ENCODE measurements at places on chromosomes 7 and 10.

DNA sequence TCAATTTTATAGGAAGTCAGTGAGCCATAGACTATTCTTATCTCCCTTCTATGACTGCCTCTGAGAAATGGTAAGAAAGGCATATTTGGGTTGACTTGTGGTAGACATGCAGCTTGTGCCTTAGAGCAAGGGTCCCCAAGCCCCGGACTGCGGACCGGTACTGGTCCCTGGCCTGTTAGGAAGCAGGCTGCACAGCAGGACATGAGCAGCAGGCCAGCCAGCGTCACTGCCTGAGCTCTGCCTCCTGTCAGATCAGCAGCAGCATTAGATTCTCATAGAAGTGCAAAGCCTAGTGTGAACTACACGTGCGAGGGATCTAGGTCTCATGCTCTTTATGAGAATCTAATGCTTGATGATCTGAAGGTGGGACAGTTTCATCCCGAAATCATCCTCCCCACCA, 180.6 kb downstream of the SND1 start:
- DNase-seq, result no peak

GRCh38 chr7:141619745-141620144, 68.5 kb downstream of the AGK start:
- DNase-seq, result no peak

DNA sequence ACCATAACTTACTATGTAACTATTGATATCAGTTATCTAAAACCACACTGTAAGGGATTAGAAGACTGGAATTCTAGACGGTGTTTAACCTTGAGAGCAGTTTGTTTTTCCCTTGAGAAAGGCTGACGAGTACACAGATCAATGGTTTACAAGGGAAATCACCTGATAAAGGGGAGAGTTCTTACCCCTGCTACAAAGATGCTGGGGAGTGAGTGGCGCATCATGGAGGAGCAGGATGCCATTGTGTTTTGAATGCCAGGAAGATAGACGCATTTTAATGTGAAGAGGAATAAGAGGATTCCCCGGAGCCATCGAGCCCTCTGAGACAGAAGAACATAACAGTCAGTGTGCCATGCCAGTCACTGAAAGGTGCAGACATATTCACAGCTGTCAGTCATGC, 145.2 kb downstream of the PKD1L1 start:
- DNase-seq, result no peak

DNA sequence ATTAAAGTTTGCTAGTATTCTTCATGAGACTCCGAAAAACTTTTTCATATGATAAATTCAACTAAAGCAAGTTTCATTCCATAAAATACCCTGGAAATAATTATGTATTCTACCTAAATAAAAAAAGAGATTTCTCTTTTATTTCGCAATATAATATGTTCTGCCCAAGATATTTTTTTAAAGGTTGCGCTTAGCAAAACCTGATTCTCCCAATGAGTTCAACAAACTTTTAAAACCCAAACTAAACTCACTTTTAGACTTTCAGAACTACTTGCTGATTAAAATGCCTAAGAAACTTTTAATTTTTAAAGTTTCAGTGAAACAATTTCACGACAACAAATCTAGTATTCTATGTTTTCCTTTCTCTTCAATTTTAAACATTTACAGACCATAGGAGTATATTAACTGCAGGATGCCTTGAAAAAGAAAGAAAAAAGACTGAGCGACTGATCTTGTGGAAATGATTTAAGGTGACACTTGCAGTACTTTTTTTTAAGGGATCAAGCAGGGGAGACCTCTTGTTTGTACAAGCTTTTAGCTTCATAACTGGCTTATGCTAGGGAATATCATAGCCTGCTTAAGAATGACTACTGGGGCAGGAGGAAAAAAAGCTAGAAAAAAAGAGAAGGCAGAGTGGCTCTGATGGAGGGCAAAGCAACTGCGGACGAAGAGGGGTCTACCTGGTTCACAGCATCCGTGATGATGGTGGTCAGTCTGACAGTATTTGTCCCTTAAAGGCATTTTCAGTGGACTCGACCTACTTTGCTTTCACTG, 1.5 kb downstream of the ZNF800 start:
- DNase-seq, result no peak

- DNase-seq, result no peak
These were observed 74.0 kb downstream of the GATA3 start for GRCh38 chr10:8128511-8128910.

DNA sequence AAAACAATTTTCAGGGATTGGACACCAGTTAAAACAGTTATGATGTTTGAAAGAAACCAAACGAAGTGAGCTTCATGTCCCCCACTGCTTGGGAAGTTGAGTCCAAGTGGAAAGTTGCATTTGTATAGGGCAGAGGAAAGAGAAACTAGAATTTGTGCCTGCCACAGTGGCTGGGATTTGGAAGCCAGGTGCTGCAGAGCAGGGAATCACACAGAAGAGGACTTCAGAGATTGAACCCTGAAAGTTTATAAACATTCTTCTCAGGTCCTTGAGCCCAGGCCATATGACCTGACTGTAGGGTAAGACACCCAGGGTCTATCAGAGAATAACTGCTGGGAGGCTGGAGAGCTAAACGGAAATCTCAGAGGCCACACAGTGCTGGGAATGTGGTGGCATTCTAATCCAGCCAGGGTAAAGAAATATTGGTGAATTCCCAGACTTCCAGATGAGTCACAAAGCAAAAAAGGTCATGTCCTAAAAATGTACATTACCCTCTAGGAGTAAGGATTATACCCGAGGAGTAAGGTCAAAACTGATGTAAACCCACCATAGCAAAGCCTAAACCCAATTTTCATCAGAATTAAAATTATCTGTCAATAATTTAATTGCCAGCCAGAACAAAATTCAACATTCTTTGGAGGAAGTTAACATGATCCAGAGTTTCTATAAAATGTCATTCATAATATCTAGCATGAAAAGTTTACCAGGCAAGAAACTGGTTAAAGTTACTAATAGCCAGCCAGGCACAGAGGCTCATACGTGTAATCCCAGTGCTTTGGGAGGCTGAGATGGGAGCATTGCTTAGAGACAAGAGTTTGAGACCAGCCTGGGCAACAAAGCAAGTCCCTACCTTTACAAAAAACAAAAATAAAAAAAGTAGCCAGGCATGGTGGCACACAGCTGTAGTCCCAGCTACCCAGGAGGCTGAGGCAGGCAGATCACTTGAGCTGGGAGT, 31.2 kb downstream of the TOMM7 start:
- DNase-seq, result no peak

GRCh38 chr10:112844681-112845544, 105.1 kb upstream of the TCF7L2 start:
- DNase-seq, result no peak

- DNase-seq, result no peak
These were observed 11.4 kb upstream of the ZKSCAN1 start for GRCh38 chr7:100003711-100004661.

- DNase-seq, result no peak
These were observed 1133.7 kb downstream of the GATA3 start for GRCh38 chr10:9188022-9188810.

DNA sequence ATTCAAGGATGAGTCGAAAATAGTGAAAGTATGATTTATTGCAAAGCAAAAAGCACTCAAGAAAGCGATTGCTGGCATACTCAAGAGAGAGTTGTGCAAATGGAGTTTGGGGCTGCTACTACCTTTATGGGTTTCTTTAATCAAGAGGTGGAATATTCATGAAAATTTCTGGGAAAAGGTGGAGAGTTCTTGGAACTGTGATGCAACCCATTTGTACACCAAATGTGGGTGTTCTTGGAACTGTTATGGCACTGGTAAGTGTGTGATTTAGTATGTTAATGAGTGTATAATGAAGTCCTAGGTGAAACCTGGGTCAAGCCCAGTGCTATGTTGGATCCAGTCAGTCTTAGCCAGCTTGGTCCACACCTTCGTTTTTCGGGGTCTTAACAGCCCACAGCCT, 3.4 kb upstream of the VOPP1 start:
- DNase-seq, result no peak

DNA sequence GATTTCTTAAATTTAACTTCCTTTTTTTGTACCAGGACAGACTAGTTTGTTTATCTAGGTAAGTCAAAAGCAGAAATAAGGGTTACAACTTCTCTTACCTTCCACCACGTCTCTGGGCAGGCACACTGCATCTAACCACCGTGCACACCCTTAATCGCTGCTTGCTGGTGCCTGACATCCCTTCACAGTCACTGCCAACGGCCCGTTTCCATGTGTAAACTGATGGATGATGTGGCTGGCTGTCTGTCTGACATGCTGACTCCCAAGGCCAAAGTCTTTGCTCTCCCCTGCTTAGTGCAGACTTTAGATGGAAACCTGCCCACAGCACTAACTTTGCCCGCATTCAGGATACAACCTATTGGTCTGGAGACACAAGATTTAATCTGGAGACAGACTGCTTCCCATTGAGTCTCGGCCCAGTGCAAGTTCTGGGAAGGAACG, 1.1 kb downstream of the TMEM273 start:
- DNase-seq, result peak; percentile 33

DNA sequence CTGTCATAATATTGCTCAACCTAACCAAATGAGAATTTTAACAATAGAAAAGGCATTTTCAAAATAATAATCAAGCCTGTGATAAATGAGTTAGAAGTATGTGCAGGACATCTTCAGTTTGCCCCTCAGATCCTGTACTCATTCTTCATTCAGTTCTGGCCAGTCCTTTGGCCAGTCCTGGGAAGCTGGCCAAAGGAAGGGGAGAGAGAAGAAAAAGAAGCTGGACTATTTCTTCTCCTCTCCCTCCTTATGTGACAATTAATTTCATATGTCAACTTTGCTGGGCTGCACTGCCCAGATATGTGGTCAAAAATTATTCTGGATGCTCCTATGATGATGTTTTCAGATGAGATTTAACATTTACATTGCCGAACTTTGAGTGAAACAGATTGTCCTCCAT, 31.6 kb upstream of the ITGB8 start:
- no peak for DNase-seq

GRCh38 chr10:75663947-75664664, 232.7 kb downstream of the LRMDA start:
- no peak for DNase-seq

DNA sequence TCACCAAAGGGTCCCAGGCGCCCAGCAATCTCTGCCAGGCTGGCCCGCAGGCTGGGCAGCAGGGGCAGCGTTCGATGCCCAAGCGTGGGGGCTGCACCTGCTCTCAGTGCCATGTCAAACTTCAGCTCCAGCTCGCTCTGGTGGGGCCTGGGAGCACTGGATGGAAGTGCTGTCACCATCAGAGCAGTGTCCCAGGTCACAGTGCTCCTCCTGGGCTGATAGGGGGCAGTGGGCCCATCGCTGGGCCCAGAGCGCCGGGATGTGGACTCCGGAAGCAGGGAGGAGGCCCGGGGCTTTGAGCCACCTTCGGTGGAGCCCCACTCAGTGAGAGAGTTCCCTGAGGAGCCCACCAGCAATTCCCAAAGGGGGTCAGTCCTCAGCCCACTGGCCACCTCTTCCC, 2.2 kb downstream of the PRRT4 start:
- no peak for DNase-seq

GRCh38 chr10:103481974-103482531, 3.0 kb upstream of the CALHM3 start:
- DNase-seq, result peak; percentile 71

DNA sequence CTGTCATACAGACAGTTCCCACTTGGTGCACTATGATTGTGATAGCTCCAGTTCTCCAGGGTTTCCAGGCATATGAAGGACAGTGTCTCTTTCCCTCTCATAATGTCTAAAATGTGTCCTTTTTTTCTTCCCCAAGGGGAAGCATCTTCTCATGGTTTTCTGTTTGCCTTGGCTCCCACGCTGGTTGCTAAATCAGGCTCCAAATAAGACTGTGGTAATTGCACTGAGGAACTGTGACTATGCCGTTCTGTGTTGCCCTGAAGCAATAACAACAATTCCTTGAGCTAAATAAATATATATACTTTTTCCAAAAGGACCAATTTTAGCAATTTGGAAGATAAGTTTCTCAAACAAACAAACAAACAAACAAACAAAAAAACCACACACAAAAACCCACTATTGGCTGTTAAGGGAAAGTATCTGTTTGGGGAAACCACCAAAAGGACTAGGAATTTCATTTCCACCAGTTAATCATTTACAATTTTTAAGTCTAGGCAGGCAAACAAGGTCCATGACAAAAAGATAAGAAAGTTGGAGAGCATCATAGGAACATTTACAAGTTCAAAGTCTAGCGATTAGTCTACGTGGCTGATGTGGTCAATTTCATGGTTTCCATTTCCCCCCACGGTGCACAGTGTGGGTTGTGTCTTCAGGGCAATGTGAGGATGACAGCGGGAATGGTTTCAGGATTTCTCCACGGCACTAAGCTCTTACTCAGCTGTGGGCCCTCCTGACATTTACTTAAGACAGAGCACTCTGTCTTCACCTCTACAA, 62.4 kb downstream of the THNSL1 start:
- no peak for DNase-seq

DNA sequence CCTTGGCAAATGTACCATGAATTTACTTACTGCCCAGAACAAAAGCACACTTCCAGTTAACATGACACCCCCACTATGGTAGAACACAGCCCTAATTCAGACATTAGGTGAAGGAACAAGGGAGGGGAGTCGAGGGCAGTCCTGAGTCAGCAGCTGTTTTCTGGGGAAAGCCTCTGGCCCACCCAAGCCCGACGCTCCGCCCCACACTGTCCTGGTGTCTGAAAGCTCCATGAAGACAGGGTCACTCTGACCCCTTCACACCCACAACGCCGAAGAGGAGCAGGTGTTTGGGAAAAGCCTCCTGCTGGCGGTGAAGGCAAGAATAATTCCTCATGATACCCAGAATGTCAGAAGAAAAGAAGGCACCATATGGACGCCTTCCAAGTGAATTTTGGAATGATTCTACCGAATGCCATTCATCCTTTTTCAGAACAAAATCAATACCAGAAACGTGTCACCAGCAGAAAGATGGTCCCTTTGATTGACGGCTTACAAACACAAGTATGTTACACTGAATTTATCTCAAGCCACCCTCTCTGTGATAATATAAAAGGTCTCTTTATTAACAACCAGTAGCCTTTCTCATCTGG, 172.1 kb downstream of the DIP2C start:
- DNase-seq, result no peak

DNA sequence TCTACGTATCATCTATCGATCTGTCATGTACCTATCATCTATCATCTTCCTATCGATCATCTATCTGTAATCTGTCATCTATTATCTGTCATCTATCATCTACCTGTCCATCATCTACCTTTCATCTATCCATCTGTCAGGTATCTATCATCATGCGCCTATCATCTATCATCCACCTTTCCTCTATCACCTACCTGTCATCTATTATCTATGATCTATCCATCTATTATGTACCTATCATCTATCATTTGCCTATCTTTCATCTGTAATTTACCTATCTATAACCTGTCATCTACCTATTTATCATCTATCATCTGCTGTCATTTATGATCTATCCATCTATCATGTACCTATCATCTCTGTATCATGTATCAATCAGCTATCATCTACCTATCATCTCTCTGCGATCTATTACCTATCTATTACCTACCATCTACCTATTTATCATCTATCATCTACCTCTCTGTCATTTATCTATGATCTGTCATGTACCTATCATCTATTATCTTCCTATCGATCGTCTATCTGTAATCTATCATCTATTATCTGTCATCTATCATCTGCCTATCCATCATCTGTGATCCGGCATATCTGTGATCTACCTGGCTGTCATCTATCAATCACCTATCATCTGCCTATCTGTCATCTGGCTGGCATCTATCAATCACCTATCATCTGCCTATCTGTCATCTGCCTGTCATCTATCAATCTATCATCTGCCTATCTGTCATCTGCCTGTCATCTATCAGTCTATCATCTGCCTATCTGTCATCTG, 1.6 kb upstream of the VIPR2 start:
- DNase-seq, result no peak

GRCh38 chr10:28545967-28546644, 13.2 kb downstream of the WAC start:
- no peak for DNase-seq

- no peak for DNase-seq
These were observed 2.6 kb upstream of the ZNF503 start for GRCh38 chr10:75403939-75404814.
